Stimulated activated naive CD8-positive, alpha-beta T cell treated with anti-CD3 and anti-CD28 coated beads, Interleukin-15, amount 100 ng/mL, for 72 hours (primary cell): ENCODE measurements at places on chromosomes 11 and 22.

- DNase-seq: no peak
Measured at GRCh38 chr11:69233744-69234570, 60.0 kb upstream of the MYEOV start.

DNA sequence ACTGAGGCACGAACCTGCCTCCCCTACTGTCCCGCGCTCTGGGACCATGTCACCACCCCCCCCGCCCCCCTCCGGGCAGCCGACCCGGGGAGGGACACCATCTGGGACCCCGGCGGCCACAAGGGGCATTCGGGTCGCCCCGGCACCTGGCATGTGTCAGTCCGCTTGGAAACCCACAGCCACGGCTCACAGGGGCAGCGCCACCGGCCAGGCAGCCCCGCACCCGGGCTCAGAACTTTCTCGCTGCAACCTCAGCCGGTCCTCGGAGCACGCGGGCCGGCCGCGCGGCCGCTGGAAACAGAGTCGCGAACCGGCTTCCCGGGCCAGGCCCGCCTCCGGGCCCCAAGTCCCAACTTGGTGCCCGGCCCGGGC lies 159.9 kb upstream of the GRK3 start:
- peak; percentile 21 for DNase-seq

GRCh38 chr11:65896034-65896999 lies 3.9 kb downstream of the FOSL1 start:
- no peak for DNase-seq

DNA sequence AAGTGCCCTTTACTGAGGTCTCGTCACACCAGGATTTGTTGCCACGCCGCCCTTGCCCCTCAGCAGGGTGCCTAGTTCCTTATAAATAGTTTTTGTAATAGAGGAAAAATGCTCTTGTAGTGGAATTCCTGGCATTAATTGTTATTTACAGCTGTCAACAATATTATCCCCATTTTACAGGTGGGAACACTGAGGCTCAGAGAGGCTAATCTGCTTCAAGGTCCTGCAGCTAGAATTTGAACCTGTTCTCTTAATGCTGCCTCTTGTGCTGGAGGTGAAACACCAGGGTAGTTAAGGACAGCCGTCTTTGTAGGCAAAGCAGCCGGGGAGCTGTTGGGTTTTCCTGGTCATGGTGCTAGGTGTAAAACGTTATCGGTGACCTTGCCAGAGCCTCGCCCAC lies 100.8 kb upstream of the ASPHD2 start:
- DNase-seq: no peak

- no peak for DNase-seq
Measured at GRCh38 chr22:22169923-22170322, 74.7 kb upstream of the VPREB1 start.

- no peak for DNase-seq
Measured at GRCh38 chr11:909406-909805, 1.2 kb downstream of the CHID1 start.

DNA sequence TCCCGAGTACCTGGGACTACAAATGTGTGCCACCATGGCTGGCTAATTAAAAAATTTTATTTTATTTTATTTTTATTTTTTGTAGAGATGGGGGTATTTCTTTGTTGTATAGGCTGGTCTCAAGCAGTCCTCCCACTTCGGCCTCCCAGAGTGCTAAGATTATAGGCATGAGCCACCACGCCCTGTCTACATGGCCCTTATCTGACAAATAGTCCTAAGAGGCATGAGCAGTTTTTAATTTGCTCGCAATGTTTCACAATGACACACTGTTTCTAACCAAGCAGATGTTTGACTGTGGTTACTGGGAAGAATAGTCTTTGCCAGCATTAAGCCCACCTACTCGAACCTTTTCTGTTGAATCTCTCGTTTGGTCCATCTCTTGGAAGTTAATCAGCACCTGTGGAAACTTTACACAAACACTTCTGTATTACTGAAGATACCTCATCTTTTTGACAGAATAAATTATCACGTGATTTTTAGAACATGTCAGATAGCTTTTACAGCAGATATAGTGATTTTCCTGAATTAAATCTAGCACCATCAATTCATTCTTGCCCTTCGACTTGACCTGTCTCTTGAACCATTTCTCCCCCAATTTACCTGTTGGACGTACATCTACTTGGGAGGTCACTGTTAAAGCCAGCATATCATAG lies 71.4 kb downstream of the MTMR3 start:
- DNase-seq: no peak

DNA sequence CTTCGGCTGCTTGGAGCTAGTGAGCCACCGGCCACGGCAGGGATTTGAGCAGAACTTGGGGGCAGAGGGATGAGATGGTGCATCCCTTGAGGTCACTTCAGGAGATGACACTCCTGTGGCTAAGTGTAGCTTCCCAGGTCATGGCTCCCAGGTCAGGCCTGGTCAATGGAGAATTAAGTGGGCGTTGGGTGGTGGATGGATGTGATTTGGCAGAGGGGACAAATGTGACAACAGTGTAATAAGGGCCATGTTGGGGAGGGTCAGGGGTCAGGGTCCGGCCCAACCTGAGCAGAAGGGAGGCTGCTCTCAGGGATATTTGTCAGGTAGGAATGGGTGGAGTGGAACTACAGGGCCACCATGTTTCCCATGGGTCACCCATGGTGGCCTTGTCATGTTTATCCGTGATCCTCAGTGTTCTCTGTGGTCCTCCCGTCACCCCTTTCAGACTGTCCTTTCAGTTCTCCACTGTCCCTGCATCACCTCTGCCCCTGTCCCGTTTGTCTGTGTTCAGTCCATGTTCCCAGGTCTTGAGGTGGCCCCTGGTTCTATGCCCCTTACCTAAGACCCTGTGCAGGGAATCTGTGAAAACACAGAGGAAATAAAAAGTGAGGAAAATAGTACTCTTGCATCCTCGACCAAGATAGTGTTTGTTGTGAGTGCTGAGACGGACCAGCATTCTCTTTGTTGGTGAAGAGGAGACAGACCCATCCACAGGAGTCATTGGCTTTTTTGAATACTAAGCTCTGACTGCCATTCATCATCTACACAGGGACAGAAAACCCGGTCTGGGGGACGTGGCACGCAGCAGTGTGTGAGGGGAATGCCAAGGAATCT lies 6.1 kb downstream of the SLC25A1 start:
- no peak for DNase-seq

DNA sequence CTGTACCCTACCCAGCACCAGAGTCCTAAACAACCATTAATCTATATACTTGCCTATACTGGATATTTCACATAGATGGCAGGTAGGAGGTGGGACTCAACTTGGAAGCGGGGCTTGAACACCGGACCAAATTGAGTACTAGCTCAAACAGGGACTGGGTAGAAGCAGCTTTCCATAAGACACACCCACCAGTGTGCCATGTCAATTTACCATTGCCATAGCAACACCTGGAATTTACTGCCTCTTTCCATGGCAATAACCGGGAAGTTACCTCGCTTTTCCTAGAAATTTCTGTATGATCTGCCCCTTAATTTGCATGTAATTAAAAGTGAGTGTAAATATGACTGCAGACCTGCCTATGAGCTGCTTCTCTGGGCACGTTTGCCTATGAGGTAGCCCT lies 38.6 kb upstream of the CUL5 start:
- no peak for DNase-seq

- DNase-seq: no peak
Measured at GRCh38 chr22:22355096-22355834, 110.7 kb downstream of the VPREB1 start.

- DNase-seq: no peak
Measured at GRCh38 chr11:43874738-43875137, 5.9 kb upstream of the ALKBH3 start.

DNA sequence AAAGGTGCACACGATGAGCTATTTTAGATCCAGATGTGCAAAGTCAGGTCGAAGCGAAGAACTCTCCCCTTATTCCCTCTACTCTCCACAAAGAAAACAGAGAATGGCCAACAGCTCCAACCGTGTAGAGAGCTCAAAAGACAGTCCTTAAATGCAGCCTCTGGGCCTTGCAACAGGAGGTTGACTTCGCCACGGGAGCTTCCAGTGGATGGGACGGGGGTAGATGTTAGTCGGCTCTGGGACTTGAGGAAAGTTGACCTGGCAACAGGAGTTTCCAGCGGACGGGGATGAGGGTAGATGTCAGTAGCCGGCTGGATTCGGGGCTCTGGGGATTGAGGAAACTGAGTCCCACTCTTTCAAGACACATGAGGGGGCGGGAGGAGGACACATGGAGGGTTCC lies 450.4 kb downstream of the BRD1 start:
- no peak for DNase-seq

DNA sequence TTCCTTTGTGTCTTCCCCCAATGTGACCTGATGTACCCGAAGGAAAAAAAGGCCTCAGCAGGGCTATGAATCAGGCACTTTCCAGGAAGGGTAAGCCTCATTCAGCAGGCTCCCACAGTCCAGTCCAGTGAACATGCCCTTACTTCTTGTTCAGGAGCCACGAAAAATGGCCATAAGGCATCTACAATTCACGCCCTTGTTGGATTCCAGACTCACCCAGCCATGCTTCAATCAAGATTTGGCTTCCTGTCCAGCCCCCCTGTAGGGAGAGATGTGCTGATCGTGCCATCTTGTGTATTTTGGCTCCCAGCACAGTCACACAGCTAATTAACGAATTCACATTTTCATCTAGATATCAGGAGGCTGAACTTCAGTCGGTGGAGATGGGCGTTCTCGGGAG lies 9.9 kb upstream of the KCNJ5 start:
- DNase-seq: no peak

DNA sequence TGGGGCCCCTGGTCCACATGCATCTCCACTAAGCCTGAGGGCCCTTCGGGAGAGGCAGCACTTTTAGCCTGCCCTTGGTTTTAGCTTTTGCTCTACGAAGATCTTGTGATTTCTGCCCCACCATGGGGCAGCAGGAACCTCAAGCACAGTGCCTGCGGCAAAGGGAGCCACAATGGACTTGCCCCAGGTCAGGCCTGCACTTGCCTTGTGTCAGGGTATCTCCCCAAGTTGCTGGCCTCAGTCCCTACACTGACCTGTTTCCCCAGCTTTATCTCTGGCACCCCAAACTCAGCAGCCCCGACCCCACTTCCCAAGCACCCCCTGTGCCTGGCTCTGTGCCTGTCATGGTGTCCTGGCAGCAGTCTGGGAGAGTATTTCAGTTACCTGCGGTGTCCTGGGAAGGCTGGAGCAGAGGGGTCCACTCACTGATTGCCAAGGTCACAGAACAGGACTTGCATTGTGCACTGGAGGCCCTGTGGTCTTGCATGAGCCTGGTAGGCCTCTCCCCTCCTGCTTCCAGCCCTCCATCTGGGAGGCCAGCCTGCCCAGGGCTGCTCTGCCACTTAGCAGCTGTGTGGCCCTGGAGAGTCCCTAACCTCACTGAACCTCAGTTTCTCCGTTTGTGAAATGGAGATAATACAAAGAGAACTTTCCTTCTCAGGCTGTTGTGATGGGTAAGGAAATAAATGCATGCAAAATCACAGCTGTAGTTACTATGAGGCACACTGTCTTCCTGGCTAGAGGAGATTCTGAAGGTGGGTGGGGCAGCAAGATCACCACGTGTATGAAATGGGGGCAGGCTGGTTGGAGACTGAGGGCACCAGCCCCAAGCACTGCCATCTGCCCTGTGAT lies 3.6 kb upstream of the AIFM3 start:
- DNase-seq: no peak

DNA sequence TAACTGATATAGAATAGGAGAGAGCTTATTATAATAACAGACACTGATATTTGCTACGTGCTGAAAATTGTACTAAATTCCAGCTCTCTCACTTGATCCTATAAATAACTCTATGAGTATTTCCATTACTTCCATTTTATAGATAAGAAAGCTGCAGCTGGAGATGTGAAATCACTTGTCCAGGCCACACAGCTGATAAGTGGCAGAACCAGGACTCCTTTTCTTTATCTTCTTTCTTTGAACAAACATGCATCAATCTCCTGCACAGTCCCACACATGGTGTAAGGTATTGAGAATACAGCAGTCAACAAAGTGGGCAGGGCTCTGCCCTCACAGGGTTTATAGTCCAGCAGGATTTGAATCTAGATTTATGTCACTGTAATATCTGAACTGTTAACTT lies 652.1 kb downstream of the NELL1 start:
- DNase-seq: no peak

GRCh38 chr11:8671193-8671612 lies 11.3 kb downstream of the TRIM66 start:
- no peak for DNase-seq

DNA sequence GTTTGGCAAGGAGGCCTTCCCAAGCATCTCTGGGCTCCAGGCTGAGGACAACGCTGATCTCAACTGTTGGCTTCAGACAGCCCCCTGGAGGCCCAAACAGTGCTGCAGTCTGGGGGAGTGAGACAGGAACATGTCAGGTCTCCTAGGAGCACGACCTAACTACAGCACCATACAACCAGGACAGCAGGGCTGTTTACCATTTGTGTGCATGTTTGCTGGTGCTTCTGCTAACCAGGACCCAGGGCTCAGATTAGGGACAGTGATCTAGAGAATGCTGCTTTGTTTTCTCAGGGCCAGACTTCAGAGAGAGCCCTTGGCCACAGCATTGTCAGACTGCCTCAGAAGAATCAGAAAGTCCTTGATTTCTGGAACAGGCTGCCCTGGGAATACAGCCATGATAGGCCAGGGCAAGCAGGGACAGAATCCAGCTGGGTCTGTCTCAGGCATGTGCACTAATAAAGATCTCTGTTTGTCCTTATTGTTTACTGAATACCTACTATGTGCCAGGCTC lies 126.5 kb downstream of the VPREB1 start:
- no peak for DNase-seq

- DNase-seq: no peak
Measured at GRCh38 chr11:34303028-34303570, 54.7 kb downstream of the ABTB2 start.

- DNase-seq: no peak
Measured at GRCh38 chr22:48566741-48567140, 1260.9 kb downstream of the BRD1 start.

DNA sequence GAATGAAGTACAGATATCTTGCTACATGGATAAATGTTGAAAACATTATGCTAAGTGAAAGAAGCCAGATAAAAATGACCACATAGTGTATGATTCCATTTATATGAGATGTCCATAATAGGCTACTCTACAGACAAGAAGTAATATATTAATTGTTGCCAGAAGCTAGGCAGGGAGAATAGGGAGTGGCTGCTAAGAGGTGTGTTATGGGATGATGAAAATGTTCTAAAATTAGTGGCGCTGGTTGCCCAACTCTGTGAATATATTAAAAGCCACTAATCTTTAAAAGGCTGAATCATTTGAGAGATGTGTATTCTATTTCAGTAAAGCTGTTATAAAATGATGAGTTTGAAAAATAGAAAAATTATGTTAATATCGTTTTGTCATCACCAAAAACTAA lies 144.4 kb downstream of the NCAM1 start:
- no peak for DNase-seq
